ENCODE measurements at places on chromosomes 16 and 17. TPM values are rescaled to one million over a fixed set of nuclear protein-coding genes. Genes with fewer than 3 reads are reported as not detected.

- no peak for DNase-seq
These were observed 429 bp downstream of the KIF1C start for GRCh38 chr17:4998027-4998731.

DNA sequence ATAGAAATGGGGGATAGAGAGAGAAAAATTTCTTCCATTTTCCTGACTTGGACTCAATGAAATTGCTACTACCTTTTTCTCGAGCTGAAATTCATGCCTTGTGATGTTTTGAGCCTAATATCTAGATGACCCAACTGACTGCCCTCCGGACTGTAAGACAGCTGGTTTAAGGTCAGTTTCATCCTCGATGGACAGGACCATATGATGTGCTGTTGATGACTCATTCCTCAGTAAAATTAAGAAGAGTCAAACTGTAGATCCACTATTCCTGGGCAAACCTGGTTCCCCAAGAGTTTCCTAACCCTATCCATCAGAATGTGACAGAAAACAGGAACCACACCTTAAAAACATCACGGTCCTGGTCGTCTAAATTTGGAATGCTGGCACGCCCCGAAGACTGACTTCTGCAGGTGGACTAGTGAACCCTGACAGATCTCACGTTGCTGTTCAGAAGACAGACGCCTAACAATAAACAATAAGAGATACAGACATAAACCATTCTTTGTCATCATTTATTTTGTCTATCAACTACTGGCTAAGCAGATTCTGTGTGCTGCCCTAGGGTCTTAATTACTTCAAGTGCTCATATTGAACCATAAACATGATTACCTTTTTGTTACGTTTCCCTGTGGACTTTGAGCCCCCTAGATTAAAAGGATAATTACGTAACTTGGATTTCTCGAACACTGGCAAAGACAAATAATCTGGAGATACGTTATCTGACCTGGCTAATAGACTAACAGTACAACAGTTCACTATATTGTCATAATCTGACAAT is 45.1 kb upstream of the NOS2 start:
- no peak for DNase-seq

GRCh38 chr17:73342050-73342522 is 30.3 kb upstream of the CDC42EP4 start:
- DNase-seq = peak; percentile 42

DNA sequence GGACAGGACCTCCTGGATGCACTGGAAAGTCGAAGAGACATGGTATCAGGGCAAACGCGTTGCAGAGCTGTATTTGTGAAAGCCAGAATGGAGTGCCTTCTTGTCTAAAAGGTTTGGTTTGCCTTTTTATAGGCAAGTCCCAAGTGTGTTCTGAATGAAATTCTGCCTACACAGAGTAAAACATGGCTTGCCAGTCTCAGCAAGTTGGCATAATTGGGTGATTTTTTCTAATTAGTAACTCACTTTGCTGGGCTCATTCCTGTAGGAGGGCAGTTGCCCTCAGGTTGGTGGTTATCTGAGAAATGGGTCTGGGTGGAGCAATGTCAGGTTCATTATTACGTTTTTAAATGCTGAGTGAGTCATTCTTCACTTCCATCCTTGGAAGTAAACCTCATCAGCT is at the start of gene KRT25:
KRT25 (minus strand) TSS at position 101 of the 400 bp plus-strand sequence; CDS start at position 41, 60 bp downstream.
- DNase-seq = no peak

GRCh38 chr17:77504652-77505155 is 363.9 kb downstream of the SEC14L1 start:
- DNase-seq = no peak

DNA sequence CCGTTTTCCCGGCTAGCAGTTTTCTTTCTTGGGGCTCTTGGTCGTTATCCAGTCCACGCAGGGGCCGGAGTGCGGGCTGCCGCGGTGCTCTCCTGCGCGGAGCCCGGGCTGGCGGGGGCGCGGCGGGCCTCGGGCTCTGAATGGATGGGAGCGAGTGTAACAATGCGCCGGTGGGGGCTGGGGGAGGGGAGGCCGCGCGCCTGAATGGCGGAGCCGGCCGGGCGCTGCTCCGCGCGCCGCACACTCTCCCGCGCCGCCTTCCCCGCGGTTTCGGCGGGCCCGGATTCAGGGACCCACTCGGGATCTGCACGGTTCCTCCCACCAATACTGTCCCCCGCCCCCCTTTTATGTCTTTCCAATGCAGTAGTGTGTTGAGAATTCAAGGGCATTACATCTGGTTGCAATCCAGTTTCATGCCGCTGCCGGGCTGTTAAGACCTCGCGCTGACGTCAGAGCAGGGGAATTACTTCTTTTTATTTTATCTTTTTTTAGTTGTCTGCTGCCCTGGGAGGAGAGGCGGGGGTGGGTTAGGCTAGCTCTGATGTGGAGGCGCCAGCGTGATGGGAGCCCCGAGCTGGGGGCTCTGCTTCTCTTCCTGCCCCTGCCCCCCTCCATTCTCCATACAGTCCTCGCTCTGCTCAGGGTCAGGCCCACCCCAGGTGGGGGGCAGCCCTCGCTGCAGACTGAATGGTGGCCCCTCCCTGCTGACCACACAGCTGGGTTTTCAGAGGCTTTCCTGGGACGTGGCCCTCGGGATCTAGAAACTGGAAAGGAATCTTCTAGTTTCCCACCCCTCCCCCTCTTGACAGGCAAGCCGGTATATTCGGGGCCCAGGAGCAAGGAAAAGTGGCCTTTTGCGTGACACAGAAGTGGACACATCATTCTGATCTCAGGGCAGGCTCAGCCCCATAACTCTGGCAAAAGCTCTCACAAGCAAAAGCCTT is 1.8 kb downstream of the RAI1 start:
- DNase-seq = peak; percentile 77

DNA sequence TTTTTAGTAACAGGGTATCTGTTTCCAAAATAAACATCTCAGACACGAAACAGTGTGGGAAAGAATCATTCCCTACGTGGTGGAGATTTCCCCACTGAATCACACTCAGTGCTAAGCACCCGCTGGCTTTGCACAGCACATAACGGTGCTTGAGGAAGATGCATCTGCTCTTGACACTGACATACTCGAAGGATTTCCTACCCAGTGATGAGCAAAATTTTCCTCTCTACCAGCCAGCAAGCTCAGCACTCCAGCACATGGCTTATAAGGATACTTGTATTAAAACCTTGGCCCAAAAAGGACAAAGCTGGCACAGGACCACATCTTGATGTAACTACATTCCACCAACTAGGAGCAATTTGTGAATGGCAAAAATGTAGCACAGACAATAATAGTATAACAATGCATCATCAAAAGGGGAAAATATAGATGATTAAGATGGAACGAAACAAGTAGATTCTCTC is 59.0 kb downstream of the ANKFY1 start:
- DNase-seq = peak; percentile 48

GRCh38 chr16:53775821-53776431 is 72.0 kb downstream of the FTO start:
- peak; percentile 38 for DNase-seq

DNA sequence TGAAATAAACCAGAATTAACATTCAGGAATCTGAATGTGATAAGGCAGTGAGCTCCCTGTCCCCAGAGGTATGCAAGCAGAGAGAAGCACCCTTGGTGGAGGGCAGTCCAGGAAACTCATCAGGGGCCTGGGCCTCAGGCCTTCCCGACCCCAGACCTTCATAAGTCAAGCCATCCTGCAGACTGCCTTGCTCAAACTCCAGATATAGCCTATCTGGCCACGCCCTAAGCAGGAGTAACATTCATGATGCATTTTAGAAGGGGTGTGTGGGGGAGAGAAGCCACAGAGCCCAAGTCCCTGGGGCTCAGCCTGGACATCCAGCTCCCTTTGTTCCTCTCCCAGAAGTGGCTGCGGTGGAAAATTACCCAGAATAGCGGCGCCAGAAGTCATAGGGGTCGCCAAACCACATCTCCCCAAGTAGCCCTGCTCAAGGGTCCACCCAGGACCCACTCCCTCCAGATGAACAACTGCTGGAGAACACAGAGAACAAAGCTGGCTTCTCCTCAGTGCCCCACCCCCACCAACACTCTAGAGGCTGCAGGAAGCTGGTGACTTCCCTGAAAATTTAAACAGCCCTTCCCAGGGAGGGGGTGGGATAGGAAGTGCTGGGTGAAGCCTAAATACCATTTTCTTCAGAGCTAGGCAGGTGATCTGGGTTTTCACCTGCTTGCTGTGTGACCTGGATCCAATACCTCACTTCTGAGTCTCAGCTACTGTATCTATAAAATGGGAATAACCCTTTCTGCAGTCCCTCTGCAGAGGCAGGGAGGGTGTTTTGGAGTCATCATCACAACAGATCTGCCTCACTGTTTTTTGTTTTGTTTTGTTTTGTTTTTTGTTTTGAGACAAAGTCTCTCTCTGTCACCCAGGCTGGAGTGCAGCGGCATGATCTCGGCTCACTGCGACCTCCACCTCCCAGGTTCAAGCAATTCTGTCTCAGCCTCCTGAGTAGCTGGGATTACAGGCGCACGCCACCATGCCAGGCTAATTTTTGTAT is 1.5 kb upstream of the SREBF1 start:
- DNase-seq = peak; percentile 80

- DNase-seq = no peak
These were observed 32.6 kb downstream of the SCPEP1 start for GRCh38 chr17:57010487-57010886.

DNA sequence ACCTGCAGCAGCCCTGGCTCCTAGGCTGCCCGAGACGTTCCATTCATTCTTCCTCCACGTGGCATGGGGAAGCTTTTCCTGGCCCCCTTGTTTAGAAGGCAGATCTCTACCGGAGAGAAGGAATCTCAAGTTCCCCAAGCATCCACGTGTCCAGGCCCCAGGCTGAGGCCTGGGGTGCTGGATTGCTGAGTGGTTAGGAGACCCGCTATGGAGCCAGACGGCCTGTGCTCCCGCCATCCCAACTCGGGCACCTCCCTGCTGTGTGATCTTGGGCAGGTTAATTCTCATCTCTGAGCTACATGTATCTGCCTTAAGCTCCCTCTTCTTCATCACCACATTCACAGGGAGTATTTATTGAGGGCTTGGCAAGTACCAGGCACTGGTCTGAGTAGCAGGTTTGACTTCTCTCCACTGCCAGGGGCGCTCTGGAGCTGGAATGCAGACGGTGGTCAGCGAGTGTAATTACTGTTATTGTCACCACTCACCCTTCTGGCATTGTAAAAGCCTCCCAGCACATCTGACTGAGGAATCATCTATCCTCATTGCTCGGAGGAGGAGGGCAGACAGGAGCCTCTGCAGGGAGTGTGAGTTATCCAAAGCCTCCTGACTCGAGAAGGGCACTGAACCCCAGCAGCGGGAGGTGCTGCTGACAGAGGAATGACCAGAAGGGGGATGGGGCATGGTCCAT is 1.1 kb upstream of the ADGRG1 start:
- peak; percentile 10 for DNase-seq

DNA sequence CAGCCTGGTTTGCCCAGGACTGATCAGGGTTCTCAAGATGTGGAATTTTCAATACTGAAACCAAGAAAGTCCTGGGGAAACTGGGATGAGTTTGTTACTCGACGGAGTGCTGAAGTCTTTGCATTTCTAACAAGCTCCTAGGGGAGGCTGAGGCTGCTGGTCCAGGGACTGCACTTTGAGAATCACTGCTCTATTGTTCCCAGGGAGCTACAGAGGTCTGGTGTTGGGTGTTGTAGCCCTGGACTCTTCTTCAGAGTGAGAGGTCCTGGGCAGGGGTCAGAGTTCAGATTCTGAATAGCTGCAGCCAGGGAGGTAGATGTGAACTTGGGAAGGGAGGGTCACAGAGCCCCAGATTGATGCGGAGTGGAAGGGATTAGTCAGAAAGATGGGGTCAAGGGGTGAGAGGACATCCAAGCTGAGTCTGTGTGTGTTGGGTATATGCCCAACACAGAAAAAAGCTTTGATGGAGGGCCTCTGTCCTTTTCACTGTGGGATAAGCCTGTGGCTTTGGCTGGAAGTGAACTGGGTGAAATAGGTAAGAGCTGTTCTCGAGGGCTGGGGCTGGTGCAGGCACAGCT is 14.1 kb downstream of the TMEM238L start:
- no peak for DNase-seq

DNA sequence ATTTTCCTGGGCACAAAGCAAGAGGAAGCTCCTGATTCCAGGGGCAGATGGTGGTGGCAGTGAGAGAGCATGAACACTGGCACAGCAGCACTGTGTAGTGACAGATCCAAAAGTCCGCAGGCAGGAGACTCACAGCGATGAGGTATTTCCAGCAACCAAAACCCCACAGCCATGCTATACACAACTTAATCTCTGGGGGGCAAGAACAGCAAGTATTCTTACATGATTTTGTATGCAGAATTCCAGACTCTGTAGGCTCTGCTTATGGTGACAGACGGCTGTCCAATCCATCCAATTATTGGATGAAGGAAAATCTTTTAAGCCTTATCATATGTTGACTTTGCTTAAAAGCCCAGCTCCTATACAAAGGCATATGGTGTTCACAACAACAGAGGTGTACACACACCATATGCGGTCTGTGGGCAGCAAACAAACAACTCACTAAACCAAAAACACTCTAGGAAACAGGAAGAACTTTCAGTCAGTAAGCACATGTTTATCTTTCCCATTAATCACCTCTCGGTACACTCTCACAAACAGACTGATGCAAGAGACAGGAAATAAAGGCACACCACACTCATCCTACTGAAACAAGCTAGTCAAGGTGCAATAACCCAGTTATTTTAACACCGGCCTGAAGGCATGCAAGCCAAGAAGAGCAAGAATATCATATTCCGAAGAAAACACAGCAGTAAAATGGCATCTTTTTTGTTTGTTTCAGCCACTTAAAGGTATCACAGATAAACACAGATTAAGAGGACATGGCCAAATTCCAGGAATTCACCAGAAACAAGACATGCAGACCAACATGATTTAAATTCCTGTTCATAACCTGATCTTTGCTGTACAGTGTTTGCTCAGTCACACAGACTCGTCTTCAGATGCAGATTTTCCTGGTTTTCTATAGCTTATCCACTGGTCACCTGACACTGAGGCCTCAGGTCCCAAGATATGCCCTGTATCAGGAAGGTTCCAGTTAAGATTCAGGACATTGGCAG is 47.8 kb downstream of the ERN1 start:
- no peak for DNase-seq

GRCh38 chr17:64386412-64387144 is 4.1 kb downstream of the PECAM1 start:
- DNase-seq = no peak

The CTNS gene
- 13.4 TPM for total RNA-seq

The MYH11 gene
- total RNA-seq = 98.2 TPM

The EVI2A gene
- total RNA-seq = 4.0 TPM

The MFAP4 gene
- 127 TPM for total RNA-seq
